Heart right ventricle (tissue), 16 donors: ENCODE measurements at places on chromosomes 11 and 22.

- no peak for DNase-seq
Observed at GRCh38 chr11:15976433-15977045, 379.8 kb downstream of the SOX6 start.

DNA sequence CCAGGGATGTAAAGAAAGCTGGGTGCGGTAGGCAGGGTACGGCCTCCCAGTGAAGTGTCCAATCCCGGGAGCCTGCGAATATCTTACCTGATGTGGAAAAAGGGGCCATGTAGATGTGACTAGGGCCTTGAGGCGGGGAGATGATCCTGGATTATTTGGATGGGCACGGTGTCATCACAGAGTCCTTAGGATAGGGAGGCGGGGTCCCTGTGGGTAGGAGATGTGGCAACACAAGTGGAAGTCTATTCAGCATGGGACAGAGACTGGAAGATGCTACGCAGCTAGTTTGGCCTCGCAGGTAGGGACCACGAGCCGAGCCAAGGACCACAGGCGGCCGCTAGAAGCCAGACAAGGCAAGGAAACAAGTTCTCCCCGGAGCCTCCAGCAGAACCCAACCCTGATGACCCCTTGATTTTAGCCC is 46.4 kb upstream of the SHANK2 start:
- DNase-seq, result no peak

GRCh38 chr22:38046070-38046748 is 11.0 kb upstream of the PICK1 start:
- no peak for DNase-seq

- no peak for DNase-seq
Observed at GRCh38 chr11:61002598-61002997, 31.1 kb downstream of the CD6 start.

DNA sequence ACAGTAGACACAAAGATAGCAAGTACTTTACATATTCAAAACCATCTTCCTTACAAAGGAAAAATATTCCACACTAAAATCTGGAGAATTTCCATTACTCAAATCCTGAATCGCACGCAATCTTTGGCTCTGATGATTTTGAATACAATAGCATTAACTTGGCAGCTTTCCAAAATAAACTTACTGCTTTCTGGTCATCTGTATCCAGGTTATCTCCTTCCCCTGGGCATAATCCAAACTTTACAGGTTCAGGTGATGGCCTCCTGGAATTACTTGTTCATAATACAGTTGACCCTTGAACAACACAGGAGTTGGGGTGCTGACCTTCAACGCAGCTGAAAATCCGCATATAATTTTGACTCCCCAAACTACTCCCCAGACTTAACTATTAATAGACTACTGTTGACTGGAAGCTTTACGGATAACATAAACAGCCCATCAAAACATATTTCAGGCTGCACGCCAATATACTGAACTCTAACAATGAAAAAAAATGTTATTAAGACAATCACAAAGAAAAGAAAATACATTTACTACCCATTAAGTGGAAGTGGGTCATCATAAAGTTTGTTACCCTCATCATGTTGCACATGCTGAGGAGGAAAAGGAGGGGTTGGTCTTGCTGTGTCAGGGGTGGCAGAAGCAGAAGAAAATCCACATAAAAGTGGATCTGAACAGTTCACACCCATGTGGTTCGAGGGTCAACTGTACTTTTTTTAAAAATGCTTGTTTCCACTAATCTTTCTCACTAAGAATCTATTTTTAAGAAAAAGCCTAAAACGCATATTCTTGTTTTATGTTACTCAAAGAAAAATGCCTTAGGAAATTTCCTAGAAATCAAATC is 6.5 kb downstream of the MTMR2 start:
- DNase-seq, result no peak

DNA sequence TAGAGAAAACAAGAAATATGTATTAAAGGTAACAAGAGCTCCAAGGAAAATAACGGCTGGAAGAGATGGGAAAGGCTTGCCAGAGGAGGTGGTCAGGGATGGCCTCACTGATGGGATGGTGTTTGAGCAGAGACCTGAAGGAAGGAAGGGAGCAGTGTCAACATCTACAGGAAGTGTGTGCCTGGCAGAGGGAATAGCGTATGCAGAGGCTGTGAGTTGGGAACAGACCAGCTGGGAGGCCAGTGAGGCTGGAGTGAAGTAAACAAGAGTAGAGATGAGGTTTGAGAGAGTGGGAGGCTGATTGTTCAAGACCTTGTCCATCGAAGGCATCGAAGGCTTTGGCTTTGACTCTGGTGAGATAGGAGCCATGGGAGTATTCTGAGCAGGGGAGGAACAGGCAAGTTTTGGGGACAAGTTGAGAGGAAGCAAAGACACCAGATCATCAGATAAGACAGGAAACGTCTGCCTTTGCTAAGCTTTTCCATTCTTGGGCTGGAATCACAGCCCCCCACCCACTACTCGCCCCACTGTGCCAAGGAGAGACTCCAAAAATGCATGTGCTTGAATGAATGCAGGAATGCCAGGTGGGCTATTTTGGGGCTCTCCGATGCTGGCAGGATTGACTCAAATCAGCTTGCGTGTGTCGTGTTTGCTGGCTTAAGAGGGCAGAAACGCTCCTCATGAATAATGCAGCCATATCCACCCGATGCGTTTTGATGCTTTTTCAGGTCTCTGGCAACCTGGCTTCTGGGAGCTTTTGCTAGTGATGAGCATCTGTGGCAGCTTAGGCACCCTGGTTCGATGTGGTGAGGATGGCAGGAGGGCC is 7.2 kb downstream of the SGSM1 start:
- DNase-seq, result no peak

GRCh38 chr11:66981976-66982578 is 7.0 kb downstream of the C11orf86 start:
- peak; percentile 84 for DNase-seq

GRCh38 chr11:99424313-99425084 is 403.8 kb downstream of the CNTN5 start:
- DNase-seq, result peak; percentile 61

DNA sequence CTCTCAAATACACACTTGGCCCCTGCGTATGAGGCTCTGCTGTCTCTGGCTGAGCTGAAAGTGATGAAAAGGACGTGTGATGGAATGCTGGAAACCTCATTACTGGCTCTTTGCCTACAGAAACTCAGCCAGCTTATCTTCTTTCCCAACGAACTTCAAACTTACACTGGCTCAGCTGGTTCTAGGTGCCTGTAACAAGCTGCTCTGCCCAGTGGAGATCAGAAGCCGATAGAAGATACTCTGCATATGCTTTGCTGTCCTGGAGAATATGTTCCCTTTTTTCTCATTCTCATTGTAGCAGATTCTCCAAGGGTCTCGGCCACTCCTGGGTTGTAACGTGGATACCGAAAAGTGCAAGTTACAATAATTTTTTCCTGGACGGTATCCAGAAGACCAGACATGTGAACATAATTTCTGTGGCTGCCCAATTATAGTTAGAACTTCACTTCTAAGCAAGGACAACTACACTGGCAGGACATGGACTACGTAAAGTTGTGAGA is 405.3 kb upstream of the CCDC90B start:
- peak; percentile 47 for DNase-seq

DNA sequence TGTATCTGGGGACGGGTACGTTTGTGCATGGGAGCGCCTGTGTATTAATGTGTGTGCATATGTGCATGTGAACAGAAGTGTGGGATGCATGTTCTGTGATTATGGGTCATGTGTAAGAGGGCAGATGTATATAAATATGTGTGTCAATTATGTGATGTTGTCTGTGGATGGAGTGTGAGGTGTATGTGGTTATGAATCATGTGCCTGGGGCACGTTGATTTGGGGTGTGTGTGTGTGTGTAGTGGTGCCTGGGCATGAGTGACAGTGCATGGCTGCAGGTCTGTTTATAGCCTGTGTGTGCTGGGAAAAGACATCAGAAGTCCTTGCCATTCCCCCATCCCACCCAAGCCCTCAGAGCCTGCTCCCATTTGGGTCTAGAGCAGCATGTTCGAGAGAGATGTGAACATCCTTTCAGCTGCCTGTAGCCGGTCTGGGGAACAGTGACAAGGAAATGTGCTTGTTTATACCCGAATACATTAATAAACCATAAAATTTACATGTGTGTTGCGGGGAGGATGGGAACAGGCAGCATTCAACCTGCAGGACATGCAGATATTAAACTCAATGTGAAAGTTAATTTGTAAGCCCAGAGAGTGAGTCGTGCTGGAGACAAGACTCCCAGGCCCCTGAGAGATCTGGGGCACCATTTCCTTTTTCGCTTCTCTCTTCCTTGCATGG is 129.0 kb downstream of the NECTIN1 start:
- no peak for DNase-seq

DNA sequence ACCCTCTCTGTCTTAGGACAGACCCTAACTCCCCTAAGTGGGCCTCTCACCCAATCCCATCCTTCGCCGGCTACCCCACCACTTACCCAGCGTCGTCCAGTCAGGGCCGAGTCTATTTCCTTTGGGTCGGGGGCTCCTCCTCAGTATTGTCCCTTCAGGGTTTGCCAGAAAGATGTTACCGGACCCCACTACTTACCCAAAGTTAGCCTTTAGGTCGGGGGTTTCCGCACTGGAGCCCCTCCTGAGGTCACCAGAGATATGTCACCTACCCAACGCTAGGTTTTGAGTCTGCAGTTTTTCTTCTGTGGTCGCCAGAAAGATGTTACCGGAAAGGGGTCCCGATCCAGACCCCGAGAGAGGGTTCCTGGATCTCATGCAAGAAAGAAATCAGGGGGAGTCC is 17.9 kb upstream of the B4GALNT4 start:
- no peak for DNase-seq

DNA sequence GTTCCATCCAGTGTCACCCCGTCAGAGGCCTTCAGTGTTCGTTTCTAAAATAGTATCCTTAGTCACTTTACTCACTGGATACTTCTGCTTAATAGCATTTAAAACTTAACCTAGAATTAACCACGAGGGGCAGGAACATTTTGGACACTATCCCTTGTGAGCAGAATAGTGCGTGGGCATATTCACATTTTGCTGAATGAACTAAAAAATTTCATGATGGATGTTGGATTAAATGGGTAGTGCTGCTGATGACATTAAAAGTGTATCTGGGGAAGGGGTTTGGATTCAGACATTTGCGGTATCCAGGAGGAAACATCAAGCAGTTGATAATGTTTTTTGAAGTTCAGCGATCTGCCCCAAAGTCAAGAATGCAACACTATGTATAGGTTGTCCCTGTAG is 750 bp upstream of the NAT10 start:
- DNase-seq, result no peak

GRCh38 chr22:37747715-37748100 is 50.9 kb downstream of the TRIOBP start:
- DNase-seq, result no peak

DNA sequence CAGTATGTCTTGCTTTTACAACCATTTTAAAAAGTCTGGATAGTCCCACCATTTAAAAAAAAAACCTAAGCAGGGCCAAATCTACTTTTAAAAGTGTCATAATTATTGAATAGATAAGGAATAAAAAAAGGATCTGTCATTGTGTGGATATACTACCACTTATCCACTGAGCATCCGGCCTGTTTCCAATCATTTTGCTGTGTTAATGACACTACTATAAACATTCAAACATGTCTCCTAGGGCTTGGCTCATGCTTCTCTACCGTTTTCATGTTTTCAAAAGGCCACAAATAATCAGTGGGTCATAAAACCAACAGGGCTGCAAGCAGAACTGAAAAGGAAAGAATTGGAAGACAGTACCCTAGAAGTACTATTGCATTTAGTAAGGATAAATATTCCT is 12.5 kb upstream of the C22orf39 start:
- DNase-seq, result no peak

GRCh38 chr11:3971756-3972404 is 116.4 kb downstream of the STIM1 start:
- DNase-seq, result no peak

- DNase-seq, result no peak
Observed at GRCh38 chr11:120180551-120181232, 30.1 kb upstream of the OAF start.

- DNase-seq, result no peak
Observed at GRCh38 chr11:34044664-34045485, 6.7 kb upstream of the CAPRIN1 start.
